T-helper 17 cell (primary cell): ENCODE measurements at places on chromosomes 12 and 14.

- no peak for DNase-seq
These were observed 23.6 kb downstream of the AK7 start for GRCh38 chr14:96415559-96415958.

DNA sequence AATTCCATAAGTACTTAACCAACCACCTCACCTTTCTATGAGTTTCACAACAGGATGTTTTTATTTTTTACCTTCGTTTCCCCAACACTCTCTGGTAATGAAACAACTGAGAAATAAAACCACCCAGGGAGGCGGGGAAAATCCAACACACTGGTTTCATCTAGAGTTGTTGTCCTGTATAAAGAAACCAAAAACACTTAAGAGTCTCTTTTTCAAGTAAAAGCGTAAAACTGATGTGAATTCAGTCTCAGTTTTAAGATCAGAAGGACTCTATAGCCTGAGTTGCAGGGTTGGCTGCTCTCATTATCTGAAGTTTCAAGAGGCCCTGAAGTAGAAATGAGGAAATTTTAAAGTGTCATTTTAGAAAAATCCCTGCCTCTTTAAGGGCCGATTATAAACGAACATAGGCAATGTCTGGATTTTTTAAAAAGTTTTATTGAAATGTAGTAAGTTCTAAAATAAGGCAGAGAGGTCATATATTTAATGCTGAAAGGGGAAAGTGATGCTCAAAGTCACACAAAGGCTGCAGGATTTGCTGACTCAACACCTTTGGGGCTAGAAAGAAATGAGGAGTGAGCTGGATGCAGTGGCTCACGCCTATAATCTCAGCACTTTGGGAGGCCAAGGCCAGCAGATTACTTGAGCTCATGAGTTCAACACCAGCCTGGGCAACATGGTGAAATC is 27.2 kb downstream of the HIGD1C start:
- no peak for DNase-seq

GRCh38 chr12:100675432-100675831 is 101.9 kb downstream of the GAS2L3 start:
- DNase-seq, result no peak

- no peak for DNase-seq
These were observed 178.3 kb upstream of the RGS6 start for GRCh38 chr14:71753976-71754375.

- DNase-seq, result no peak
These were observed 6.1 kb upstream of the PRKAB1 start for GRCh38 chr12:119661882-119662281.

DNA sequence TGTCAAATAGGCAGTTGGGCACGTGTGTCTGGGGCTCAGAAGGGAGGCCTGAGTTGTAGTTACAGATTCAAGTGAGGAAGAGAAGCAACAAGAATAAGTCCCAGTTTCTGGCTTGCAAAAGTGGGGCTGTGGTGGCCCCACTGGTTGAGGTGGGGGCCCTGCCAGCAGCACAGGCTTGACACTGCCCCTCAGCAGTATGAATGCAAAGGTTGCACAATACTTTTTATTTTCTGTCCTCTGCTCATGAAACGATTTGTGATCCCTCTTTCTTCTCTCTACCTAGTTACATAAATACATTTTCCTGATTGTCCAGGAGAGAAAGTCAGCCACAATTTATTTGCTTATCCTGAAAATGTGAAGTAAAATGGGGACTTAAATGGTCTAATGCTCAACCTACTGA is 577.8 kb downstream of the AACS start:
- no peak for DNase-seq

DNA sequence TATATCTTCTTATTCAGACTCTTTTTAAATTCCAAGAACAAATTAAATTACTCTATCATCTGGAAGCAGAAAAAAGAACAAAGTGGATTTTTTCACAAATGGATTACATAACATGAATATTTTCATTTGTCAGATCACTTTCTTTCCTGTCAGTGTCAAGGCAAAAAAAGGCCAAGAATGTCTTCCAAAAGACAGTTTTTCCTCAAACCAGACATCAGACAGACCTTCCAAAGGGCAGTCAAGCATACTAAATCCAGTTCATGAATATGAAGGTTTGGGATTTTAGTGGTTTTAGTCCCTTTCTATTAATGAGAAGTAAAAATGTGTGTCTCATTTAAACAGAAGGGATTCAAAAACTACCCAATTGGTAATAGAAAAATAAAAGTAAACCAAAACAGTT is 336.0 kb downstream of the CEP128 start:
- DNase-seq, result no peak

- DNase-seq, result no peak
These were observed 100.4 kb downstream of the SLC38A1 start for GRCh38 chr12:46168426-46168825.

- DNase-seq, result no peak
These were observed 35.4 kb upstream of the NTF3 start for GRCh38 chr12:5396541-5396940.

DNA sequence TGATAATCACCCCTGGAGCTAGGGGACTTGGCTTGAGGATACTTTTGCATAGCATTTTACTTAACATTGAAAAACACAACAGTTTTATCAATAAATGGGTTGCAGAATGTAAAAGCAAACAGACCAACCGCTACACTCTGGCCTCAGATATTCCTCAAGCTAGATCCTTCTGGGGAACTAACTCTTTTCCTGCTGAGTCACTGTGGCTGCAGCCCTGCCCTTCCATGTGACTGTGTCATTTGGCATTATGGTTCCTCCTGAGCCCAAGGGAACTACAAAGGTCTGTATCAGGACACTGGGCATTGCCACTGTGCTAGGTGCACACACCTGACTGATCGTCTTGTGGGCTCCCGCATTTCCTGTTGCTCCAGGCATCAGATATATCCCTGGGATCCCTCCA is 56.6 kb downstream of the TTC9 start:
- DNase-seq, result no peak

DNA sequence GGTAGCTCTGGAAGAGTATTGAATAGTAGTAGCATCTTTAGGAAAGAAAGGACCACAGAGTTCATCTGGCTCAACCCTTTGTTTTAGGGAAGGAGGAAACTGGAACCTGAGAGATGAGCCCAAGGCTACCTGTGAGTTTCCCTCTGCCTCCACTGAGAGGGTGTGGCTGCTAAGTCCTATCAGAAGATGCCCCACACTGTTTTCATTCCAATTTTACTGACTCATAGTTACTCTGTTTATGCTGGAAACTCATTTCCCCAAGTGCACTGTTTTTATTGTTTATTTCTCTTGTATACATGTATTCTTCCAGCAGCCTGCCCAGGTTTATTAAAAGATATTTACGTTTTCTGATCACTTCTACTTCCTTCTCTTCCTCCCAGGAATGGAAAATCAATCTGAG is 127.4 kb upstream of the ARHGAP5 start:
- DNase-seq, result no peak

DNA sequence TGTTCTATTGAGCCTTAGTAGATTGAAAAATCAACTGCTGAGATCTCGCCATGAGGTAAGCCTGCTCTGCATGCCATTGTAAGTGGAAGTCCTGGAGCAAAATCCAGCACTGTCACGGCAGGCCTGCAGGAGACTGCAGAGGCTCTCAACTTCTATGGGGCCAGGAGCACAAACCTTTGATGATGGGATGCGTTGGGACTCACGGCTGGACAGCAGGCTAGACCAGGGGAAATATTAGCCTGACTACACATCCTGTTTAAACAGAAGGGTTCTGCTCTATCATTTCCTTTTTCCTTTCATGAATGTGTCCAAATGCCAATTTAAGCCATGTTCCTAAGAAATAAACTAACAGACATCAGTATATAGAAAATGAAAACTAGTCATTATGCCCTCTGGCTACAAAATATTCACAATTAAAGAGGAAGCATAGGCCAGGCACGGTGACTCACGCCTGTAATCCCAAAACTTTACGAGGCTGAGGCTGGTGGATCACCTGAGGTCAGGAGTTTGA is 33.9 kb upstream of the RASSF8 start:
- no peak for DNase-seq

GRCh38 chr14:26522967-26523366 is 74.9 kb downstream of the NOVA1 start:
- DNase-seq, result no peak

DNA sequence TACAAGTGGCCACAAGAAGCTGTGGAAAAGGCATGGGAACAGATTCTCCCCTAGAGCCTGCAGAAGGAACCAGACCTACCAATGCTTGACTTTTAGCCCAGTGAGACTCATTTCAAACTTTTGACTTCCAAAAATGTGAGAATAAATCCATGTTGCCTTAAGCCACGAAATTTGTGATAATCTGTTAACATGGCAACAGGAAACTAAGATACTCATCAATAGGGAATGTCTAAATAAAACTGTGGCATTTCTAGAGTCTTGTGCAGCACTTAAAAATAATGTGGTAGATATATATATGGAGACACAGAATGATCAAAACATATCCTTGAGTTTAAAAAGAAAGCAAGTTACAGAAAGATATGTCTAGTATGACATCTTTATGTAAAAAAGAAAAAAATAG is 12.0 kb downstream of the HECTD4 start:
- no peak for DNase-seq

- DNase-seq, result no peak
These were observed 165.9 kb upstream of the OTX2 start for GRCh38 chr14:56976211-56976610.

GRCh38 chr12:117352206-117352605 is 9.2 kb downstream of the NOS1 start:
- DNase-seq, result no peak

DNA sequence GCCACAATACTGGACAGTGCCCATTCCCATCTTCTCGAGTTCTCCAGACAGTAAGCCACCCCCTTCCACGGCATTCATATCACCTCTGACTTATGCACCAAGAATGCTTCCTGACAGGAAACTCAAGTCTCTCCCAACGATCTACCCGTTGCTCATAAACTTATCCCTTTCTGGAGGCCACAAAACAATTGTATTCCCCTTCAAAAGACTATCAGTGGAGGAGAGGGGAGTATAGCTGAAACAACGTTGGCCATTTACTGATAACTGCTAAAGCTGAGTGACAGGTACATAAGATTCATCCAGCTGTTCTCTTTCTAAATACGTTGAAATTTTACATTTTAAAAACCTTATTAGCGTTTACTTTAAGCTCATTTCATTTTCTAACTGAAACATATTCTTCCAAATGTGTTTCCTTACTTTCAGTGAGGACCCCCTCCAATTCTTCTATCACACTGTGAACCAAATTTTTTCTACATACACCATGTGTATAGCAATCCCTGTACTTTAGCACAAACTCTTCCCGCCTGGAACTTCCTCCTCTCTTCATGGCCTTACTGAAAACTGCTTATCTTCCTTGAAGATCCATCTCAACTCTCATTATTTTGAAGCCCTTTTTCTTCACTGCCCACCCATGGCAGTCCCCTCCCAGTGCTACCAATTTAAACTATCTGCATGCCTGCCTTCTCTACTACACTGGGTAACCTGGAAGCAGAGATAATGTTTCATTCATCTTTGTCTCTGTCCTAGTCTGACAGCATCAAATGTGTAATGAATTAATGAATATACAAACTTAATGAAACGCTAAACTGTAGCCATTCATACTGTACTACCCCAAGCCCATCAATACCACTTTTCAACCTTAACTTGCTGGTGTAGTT is 28.8 kb downstream of the ATXN2 start:
- DNase-seq, result no peak

DNA sequence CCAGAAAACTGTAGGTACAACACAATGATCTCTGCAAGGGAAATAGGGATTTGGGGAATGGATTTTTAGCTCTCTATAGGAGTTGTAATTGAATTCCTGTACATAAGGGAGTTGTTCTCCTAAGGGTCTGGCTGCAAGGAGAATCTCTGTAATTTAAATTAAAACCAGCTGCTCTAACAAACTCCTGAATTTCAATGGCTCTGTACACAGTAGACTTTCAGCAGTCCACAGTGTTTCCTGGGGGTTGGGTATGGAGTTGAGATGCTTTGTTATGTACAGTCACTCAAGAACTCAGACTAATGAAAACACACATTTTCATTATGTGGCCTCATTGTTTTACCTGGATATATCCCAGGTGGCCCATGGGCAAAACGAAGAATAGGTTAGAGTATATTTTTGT is 93.2 kb downstream of the NAV3 start:
- DNase-seq, result no peak
